H7 (cell line): ENCODE measurements at places on chromosomes 3 and 15. TPM values are rescaled to one million over a fixed set of nuclear protein-coding genes. Genes with fewer than 3 reads are reported as not detected.

GRCh38 chr15:85019815-85020590 lies 38.3 kb downstream of the PDE8A start:
- DNase-seq = no peak

The USP13 gene
- total RNA-seq = 10.5 and 12.4 TPM in 2 replicates

The CPNE9 gene
- total RNA-seq = 0.18 and 0.38 TPM in 2 replicates

The DMXL2 gene
- 17.1 and 25.3 TPM in 2 replicates for total RNA-seq

DNA sequence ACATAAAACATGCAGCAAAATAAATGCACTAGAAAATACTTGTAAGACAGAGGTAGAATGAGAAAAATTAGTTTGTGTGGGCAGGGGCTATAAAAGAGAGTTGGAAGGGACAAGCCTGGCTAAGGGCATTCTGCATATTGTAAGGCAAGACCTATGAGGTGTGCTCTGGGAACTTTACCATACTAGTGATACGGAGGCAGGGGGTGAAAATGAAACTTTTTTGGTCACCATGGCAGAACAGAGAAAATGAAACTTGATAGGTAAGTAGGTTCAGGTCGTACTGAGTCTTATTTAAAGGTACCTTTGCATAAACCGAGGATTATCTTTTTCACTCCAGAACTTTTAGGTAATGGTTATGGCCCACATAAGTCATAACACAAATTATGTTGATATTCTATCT lies 74.7 kb upstream of the ACKR4 start:
- DNase-seq = no peak

DNA sequence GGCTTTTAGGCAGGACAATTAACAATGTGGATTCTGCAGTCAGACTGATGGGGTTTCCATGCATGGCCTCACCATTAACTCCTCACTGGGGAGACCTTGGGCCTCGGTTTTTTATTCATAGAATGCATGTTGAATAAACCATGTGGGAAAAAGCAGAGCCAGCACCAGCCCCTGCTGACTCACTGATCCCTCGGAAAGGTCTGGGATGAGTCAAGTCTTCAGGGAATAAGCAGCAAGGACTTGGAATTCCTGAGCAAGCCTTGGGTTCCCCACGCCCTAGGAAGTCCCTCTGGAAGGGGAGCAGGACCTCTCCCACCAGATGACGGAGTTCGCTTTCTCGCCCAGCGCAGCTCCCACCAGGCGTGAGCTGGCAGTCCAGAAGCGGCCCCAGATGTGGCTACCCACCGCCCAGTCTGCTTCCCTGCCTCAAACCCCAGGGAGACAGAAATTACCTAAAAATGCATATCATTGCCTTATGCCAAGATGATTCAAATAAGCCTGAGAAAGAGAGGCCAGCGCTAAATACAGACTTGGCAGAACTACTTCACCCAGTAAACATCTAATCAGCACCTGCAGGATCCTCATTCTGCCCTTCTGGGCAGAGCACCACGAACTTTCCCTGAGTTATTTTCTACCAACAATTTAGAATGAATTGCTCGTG lies 45.4 kb downstream of the BTD start:
- no peak for DNase-seq

DNA sequence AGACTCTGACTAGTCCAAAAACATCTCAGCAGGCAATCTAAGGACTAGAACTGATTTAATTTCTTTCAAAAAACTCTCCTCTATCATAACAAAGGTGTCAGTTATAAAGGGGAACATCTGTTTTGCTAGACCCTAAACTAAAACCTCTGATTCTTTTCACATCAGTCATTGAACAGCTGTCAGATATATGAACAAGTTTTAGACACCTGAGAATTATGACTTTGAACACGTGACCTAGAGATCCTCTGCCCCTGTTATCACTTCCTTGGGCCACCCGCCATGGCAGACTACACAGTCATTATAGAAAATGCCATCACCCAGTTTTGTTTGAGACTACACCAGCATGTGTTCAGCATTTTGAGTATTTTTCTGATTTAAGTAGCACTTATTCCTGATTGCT lies 282.3 kb upstream of the TBL1XR1 start:
- no peak for DNase-seq

DNA sequence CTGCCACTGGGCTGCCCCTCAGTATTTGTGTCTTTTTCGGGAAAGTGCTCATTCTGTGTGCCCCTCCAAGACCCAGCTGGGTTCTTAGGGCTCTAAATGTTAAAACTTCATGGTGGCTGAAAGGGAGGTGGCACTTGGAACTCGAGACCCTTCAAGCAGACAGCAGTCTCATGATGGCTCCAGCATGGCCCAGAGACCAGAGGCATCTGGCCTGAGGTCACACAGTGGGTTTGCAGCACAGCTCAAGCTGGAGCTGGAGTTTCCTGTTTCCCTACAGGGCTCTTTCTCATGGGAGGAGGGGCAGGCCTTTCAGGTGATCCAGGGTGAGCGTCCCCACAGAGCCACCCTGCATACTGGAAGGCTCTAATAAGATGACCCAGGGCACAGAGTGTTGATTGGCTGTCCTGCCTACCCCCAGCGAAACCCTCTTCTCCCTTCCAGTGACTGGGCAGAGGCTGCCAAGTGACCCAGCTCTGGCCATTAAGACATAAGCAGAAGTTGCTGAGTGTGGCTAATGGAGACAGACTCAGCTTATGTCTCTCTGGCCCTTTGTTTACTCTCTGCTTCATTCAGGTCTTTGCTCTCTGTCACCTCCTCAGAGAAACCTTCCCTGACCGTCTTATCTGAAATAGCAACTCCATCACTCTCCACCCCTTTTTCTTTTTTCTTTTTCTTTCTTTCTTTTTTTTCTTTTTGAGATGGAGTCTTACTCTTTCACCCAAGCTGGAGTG lies 166.6 kb upstream of the SMAD3 start:
- DNase-seq = no peak

- DNase-seq = peak; percentile 68
Measured at GRCh38 chr3:72888546-72889309, 882 bp downstream of the GXYLT2 start.

- DNase-seq = no peak
Measured at GRCh38 chr3:102106416-102107097, 257.2 kb downstream of the NFKBIZ start.

The ANKRD34C gene
- total RNA-seq = not detected in 2 replicates
